ENCODE measurements at places on chromosomes 12 and 14.

- no peak for DNase-seq
Measured at GRCh38 chr14:94888121-94888520, 118.2 kb upstream of the GSC start.

- DNase-seq: no peak
Measured at GRCh38 chr12:116236148-116236731, 41.3 kb downstream of the MED13L start.

GRCh38 chr14:44564908-44565307, 57.8 kb upstream of the FSCB start:
- DNase-seq: no peak

DNA sequence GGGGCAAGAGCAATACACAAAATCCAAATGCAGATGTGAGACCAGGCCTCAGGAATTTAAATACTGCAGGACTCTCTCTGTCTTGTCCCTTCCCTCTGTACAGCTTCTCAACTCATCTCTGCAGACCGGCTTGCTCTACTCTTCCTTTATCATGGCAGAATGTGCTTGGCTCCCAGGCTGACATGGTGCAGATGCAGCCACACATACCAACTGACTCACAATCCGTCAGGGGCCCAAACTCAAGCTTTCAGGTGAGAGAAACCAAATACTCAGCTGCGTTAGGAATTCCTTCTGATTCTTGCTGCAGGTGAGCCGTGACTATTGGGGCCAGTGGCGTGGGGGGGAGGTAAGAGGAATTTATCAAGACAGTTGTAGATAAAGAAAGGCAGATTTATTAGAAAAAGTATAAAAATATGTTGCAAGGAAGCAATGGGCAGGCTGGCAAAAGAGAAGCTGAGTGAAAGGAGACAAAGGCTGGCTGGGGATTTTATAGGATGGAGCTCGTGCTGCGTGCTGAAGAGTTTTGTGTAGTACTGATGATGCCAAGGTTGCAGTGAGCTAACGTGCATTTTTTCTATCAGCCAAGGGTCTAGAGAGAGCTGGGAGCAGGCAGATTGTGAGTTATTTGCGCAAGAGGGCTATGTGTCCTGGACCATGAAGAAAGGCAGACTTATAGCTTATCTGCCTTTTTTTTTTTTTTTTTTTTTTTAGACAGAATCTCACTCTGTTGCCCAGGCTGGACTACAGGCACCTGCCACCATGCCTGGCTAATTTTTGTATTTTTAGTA, 5.0 kb upstream of the LGALS3 start:
- DNase-seq: no peak

DNA sequence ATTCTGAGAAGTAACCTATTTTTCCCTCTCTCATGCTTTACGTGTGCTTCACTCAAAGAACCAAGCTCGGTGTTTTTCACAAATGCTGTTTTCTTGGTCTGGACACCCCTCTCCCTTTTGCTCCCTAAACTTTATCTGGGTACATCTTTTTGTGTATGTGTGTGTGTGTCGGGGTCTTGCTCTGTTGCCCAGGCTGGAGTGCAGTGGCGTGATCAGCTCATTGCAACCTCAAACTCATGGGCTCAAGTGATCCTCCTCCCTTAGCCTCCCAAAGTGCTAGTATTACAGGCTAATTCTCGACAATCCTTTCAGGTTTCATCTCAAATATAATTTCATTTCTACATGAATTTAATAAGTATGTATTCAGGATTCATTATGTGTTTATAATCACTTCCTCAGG, 83.2 kb downstream of the PEBP1 start:
- DNase-seq: no peak

- DNase-seq: no peak
Measured at GRCh38 chr12:27246774-27247173, 2.7 kb downstream of the STK38L start.

GRCh38 chr12:26143291-26143690, 18.5 kb upstream of the BHLHE41 start:
- DNase-seq: no peak

GRCh38 chr14:105478398-105479251, 4.0 kb downstream of the CRIP2 start:
- DNase-seq: no peak

- DNase-seq: no peak
Measured at GRCh38 chr12:82973592-82973991, 286.9 kb downstream of the TMTC2 start.

DNA sequence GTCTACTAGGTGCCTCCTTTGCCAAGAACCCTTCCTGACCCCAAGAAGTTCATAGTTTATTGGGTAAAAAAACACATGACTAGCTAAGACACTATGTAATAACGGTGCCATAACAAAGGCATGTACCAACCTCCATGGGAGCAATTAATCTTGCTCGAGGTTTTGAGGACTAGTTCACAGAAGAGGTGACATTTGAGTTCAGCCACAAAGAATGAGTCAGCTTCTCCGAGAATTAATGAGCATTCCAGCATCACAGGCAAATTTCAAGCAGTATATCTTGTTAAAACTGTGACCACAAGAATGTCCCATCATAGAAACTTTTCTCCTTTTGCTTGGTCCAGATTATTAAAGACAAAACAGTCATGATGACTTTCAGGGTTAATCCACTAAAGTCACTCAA, 113.0 kb upstream of the RAP1B start:
- DNase-seq: peak; percentile 98

- no peak for DNase-seq
Measured at GRCh38 chr14:90999299-90999698, 61.1 kb downstream of the RPS6KA5 start.

DNA sequence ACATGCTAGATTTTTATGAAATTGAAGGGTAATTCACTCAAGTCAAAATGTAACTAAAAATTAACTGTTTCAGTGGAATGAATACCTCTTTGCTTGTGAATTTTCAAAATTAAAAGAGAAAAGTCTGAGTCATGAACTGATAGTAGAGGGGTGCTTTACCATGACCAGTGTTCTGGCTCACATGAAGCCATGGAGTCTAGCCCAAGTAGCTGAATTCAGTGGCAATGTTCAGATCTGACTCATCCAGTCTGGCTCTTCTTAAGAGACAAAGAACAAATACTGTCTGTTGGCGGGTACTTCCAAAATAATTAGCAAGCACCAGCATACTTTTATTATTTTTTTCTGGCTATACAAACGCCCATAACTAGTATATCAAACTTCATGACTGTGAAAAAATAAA, 366.3 kb upstream of the GARIN6 start:
- no peak for DNase-seq

DNA sequence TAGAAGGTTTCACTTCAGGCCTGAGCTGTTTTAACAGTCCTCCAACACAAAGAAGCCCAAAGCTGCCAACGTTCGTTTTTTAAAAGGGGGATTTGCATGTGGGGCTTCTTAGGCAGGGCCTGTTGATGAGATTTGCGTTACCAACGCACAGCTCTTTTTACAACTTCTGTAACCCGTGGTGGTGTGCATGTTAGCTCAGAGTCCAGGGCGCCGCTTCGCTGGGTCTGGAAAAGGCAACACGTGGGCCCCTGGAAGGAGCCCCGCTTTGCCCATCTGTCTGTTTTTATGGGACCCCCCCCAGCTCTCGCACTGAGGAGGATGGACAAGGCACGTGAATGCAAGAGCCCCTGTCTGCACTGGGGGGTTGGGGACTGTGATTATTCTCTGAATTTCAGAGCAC, 84.0 kb downstream of the ESR2 start:
- no peak for DNase-seq

DNA sequence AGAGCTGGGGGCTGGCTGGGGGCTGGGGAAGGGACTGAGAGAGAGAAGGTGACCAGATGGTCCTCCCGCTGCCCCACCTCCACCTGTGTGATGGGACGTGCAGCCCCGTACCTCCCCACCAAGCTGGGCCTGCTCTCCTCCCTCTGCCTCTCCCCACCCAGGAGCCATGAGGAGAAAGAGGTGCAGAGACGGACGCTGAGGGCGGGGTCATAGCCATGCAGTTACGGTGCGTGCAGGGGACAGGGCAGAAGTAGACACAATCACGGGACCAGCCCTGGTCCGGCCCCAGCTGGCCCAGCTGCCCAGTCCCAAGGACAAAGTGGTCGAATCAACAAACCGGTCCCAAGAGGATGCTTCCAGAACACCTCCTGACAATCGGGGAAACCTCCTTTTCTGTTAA, 33.2 kb downstream of the RFLNA start:
- DNase-seq: no peak

GRCh38 chr14:33979613-33980276, 28.9 kb upstream of the EGLN3 start:
- no peak for DNase-seq

- peak; percentile 41 for DNase-seq
Measured at GRCh38 chr12:55933799-55934742, 3.1 kb downstream of the DGKA start.

DNA sequence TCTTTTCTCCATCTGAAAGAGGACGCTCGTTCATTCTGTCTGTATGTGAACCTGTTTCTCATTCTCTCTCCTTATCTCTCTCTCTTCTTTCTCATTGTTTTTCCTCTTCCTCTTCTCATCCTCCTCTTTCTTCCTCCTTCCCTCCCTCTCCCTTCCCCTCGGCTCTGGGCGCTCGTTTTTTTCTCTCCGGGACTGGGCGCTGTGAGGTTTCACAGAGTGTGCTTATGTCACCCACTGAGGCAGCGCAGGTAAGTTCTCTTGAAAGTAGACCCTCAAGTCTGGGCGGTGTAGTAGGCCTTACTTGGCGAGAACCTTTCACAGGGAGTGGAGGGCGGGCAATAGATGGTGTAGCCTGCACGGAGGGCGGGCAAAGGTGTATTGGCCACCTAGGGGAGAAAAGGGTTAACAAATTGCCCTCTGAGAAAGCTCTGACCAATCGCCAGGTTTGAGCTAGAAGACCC, 4.5 kb upstream of the SIX1 start:
- no peak for DNase-seq

Data from skeletal muscle cell (primary cell).